CD4-positive, alpha-beta memory T cell (primary cell): ENCODE measurements at places on chromosomes 1 and 21. TPM values are rescaled to one million over a fixed set of nuclear protein-coding genes. Genes with fewer than 3 reads are reported as not detected.

GRCh38 chr1:240312872-240313271 lies 221.2 kb downstream of the FMN2 start:
- no peak overlapping the region for H3K27ac ChIP-seq

- no peak for DNase-seq
- H3K4me3 ChIP-seq, result no peak overlapping the region
- no peaks in the 10 kb centered on the region for H3K27me3 ChIP-seq
- no peaks in the 10 kb centered on the region for H3K36me3 ChIP-seq
These were observed 192.0 kb upstream of the JUN start for GRCh38 chr1:58975888-58976287.

DNA sequence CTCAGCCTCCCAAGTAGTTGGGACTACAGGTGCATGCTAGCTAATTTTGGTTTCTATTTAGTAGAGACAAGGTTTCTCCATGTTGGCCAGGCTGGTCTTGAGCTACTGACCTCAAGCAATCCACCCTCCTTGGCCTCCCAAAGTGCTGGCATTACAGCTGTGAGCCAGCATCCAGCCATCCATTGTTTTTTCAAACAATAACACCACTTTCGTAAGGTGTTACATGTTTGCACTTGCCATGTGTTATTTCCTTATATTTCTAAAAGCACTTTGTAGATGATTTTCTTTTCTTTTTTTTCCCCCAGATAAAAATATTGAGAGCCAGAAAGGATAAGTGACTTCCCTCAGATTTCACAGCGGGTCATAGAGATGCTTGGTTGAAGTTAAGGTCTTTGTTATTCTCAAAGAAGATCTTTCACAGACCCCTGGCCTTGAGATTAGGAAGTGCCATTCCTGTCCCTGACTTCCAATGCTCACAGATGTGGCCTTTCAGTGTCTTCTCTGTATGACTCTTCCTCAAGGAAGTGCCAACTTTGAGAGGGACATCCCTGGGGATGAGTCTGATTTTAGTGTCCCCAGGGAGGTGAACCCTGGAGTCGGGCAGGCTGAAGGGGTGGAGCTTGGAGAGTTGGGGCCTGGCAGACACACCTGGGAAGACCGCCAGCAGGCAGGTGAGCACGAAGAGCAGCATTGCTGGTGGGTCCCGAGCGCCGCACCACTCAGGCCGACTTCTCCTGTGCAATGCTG lies 6.3 kb downstream of the PIGR start:
- H3K4me3 ChIP-seq, result no peak overlapping the region
- no peak overlapping the region for H3K27ac ChIP-seq
- H3K36me3 ChIP-seq, result no peaks in the 10 kb centered on the region
- H3K4me1 ChIP-seq, result no peaks in the 10 kb centered on the region
- DNase-seq, result no peak
- no peaks in the 10 kb centered on the region for H3K27me3 ChIP-seq

DNA sequence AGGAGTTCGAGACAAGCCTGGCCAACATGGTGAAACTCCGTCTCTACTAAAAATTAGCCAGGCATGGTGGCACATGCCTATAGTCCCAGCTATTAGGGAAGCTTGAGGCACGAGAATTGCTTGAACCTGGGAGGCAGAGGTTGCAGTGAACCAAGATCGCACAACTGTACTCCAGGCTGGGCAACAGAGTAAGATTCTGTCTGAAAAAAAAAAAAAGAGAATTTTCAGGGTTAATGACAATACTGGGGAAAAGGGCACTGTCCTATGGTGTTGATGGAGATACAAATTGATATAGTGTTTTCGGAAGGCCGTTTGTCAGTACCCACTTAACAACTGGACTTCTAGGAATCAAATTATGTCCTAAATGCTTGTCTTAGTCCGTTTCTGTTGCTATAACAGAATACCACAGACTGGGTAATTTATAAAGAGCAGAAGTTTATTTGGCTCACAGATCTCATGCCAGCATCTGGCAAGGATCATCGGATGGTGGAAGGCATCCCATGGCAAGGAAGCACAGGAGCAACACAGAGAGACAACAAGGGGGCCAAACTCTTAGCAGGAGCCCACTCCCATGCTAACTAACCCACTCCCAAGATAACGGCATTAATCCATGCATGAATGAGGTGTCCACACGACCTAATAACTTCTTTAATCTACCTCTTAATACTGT lies 41.3 kb downstream of the ZBTB8A start:
- H3K27me3 ChIP-seq, result no peaks in the 10 kb centered on the region
- no peaks in the 10 kb centered on the region for H3K36me3 ChIP-seq
- no peak for DNase-seq
- no peak overlapping the region for H3K27ac ChIP-seq

DNA sequence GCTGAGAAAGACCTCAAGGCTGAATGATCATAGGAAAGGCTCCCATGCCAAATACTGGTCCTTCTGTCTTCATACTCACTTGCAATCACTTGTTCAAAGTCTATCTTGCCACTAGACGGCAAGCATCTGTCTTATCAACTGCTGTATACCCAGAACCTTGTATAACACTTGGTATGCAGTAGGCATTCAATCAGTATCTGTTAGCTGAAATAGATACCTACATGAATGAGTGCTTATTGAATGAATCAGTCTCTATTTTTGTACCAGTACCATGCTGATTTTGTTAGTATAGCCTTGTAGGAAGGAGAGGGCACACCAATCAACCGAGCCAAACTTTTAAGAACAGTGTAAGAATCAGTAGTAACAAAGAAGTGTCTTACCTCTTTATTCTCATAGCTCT lies 80.6 kb downstream of the NIBAN1 start:
- H3K27me3 ChIP-seq, result no peaks in the 10 kb centered on the region
- H3K36me3 ChIP-seq, result no peaks in the 10 kb centered on the region
- H3K4me1 ChIP-seq, result peaks cover 64% of the 10 kb centered on the region
- DNase-seq, result no peak
- H3K27ac ChIP-seq, result no peak overlapping the region

- H3K4me1 ChIP-seq, result no peaks in the 10 kb centered on the region
- H3K27me3 ChIP-seq, result no peaks in the 10 kb centered on the region
- H3K36me3 ChIP-seq, result no peaks in the 10 kb centered on the region
These were observed 7.3 kb upstream of the TTC4 start for GRCh38 chr1:54708385-54708784.

DNA sequence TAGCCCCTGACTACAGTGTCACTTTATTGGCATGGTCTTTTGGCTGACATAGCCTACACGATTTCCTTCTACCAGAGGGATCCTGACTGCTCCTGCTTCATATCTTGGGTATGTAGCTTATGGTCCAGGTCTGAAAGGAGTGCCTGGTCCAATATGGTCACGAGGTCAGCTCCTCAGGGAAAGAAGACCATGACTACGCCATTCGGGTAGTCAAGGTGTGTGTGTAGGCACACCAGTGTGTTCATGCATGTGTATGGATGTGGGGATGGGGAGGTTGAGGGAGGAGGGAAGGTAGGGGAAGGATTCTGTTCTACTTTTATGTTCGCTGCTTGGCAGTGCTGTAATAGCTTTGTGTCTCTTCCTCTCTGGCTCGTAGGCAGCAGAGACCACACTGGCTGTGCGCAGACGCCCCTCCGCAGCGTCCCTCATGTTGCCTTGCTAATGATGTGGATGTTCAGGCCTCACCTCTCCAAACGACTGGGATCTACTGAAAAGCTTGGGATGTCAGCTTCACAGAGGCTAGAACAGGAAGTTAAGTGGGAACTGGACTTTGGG lies 10.0 kb upstream of the C4BPB start:
- no peak for DNase-seq
- H3K27ac ChIP-seq, result no peak overlapping the region
- H3K27me3 ChIP-seq, result no peaks in the 10 kb centered on the region
- H3K4me3 ChIP-seq, result no peak overlapping the region
- no peaks in the 10 kb centered on the region for H3K36me3 ChIP-seq
- no peaks in the 10 kb centered on the region for H3K4me1 ChIP-seq

FCRL2 gene
- polyA plus RNA-seq, result 0.40 TPM

KNCN gene
- not detected for polyA plus RNA-seq

LRRC8B gene
- 15.0 TPM for polyA plus RNA-seq
